Pancreas (tissue), 10 donors: ENCODE measurements at places on chromosomes 5 and 9. TPM values are rescaled to one million over a fixed set of nuclear protein-coding genes. Genes with fewer than 3 reads are reported as not detected.

SOX30 gene
- total RNA-seq: not detected

C9orf43 gene
- 0.32 TPM for total RNA-seq

INSL4 gene
- total RNA-seq: not detected

DNA sequence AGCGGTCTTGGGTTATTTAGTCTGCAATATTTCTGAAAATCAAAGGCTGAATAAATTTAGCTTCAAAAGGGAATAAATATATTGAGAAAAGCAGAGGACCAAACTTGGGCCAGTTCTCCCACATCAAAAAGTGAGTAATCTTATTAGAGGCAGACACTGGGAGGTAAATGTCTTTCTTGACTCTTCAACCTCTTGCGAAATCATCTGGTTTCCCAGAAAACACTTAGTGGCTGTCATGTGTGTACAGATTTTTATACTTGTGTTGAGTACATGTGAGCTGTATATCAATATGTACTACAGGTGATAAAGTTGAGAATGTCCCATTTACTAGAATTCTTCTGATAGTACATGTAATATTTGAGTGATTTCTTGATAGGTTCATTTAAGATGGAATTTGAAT, 454.9 kb downstream of the PRR16 start:
- no peaks in the 10 kb centered on the region for H3K36me3 ChIP-seq
- H3K27me3 ChIP-seq: no peaks in the 10 kb centered on the region
- H3K27ac ChIP-seq: no peak overlapping the region
- H3K4me3 ChIP-seq: no peak overlapping the region
- no peaks in the 10 kb centered on the region for H3K4me1 ChIP-seq

DNA sequence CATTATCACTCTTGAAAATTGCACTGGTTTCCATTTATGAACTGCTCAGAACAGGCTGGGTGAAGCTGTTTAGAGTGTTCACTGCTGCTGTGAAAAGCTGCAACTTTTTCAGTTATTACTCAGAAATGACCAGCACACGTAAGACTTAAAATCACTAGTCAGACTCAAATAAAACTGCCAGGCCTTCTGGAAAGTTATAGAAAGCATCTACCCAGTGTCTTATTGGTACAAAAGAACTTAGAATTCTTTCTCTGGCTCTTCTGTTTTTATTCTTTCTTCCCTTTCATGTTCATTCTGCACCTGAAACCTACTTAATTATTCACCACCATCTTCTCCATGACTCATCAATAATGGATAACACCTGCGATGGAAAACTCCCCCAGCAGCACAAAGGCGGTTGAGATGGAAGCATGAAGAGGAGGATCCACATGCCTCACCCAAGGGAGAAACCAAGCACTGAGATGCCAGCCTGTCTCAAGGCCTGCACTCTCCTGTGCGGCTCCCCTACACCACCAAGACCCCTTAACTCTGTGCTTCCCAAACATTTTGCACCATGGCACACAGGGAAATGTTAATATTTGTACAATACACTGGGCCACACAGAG, 171.9 kb downstream of the ENTREP1 start:
- H3K4me3 ChIP-seq: no peak overlapping the region
- no peaks in the 10 kb centered on the region for H3K27me3 ChIP-seq
- H3K36me3 ChIP-seq: no peaks in the 10 kb centered on the region
- H3K27ac ChIP-seq: no peak overlapping the region
- no peaks in the 10 kb centered on the region for H3K4me1 ChIP-seq

DNA sequence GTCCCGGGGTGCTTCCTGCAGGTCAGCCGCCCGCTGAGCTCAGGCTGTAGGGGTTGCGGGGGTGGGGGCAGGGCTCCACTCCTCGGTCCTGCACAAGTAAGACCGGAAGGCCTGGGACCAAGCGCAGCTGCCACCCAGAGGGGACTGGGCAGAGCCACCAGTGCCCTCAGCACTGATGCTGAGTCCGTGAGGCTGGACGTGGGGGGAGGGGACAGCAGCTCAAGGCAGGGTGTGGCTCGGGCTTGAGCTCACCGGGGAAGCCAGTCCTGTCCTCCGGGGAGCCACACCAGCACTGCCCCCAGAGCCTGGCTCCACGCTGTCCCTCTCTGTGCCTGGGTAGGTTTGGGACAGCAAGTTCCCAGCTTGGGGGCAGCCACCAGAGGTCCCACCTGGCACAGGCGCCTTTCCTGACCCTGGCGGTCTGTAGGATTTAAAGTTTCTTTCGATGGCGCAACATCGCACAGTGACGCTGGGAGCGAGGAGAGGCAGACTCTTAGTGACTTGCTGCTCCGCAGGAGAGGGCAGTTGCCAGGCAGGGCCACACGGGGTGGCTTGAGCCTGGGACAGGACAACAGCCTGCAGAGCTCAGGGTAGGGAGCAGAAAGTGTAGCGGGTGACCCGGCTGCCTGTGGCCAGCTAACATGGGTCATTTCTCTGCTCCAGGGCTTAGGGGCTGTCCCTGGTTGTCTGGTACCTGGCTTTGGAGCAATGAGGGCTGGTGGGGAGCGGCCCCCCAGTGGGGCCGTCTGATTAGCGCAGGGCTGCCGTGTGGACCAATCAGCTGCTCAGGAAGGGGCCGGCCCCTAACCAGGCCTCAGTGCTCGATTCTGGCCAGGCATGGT, 5.7 kb downstream of the LCN1 start:
- H3K4me1 ChIP-seq: no peaks in the 10 kb centered on the region
- no peak for DNase-seq
- H3K36me3 ChIP-seq: no peaks in the 10 kb centered on the region
- H3K4me3 ChIP-seq: no peak overlapping the region

GRCh38 chr9:89621031-89621430, 16.2 kb downstream of the GADD45G start:
- H3K36me3 ChIP-seq: no peaks in the 10 kb centered on the region
- H3K4me1 ChIP-seq: peaks cover 35% of the 10 kb centered on the region
- no peak overlapping the region for H3K4me3 ChIP-seq
- DNase-seq: peak; percentile 16

DNA sequence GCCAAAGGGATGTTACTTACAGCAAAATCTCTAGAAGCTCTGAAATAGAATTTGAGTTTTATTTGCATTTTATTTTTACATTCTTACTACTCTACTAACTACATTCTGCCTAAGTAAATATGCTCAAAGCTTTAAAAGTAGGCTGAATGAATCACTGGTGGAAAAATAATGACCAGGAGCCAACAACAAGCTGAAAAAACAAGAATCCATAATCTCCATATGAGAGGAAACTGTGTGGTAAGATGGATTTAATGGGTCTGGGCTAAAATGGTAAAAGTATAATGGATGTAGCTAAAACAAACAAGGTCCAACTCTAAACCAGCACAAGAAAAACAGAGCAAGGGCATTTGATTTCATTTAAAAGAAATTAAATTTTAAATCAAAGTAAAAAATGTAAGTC, 525.8 kb upstream of the FTMT start:
- no peaks in the 10 kb centered on the region for H3K27me3 ChIP-seq
- no peak for DNase-seq
- H3K36me3 ChIP-seq: no peaks in the 10 kb centered on the region
- no peak overlapping the region for H3K4me3 ChIP-seq
- no peak overlapping the region for H3K27ac ChIP-seq

DNA sequence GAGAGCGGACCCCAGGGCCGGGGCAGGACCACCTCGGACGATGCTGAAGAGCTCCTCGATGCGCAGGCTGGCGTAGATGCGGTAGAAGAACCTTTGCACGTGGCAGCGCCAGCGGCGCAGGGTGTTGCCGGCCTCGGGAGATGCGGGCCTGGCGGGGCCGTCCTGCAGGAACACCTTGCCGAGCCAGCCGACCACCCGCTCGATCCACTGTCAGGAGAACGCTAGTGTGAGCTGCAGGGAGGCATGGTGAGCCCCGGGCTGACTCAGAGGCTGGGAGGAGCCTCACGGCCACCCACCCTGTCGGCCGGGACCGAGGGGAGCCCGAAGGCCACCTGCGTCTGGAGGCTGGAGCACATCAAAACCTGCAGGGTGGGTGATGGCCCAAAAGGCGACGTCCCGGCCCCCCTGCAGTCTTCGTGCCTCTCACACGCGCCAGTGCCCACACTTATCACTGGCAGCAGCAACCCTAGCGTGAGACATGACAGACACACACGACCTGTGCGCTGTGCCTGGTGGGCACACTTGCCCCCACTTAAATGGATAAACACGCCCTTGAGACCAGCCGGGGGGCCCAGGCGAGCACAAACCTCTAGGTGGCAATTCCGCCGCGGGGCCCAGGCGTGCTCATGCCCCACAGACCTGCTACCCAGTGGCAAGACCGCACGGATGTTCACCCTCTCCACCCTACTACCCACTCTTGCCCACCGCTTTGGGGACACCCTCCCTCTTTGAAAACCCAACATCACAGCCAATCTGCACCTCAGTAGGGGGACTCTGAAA, 3.3 kb downstream of the ANAPC2 start:
- peaks cover 19% of the 10 kb centered on the region for H3K4me1 ChIP-seq
- no peak overlapping the region for H3K4me3 ChIP-seq
- H3K36me3 ChIP-seq: no peaks in the 10 kb centered on the region
- H3K27ac ChIP-seq: no peak overlapping the region
- no peaks in the 10 kb centered on the region for H3K27me3 ChIP-seq

- H3K27ac ChIP-seq: no peak overlapping the region
- DNase-seq: no peak
- H3K4me3 ChIP-seq: no peak overlapping the region
- H3K4me1 ChIP-seq: no peaks in the 10 kb centered on the region
- no peaks in the 10 kb centered on the region for H3K36me3 ChIP-seq
Measured at GRCh38 chr9:133290751-133291302, 15.8 kb upstream of the ABO start.

DNA sequence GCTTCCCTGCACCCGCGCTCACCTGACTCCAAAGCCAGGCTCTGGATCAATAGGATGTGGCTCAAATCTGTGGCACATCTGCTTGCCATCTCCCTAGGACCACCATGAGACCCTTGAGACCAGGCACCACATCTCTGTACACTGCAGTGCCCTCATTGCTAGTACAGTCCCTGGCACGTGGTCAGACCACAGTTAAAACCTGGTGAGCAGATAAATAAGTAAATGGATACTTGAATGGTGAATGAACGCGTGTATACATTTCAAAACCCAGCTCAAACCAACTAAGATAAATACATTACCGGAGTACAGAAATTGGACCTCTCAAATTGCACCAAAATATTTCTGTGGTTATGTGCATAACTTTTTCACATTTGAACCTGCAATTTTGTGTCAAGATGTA, 221.2 kb upstream of the IRX4 start:
- no peaks in the 10 kb centered on the region for H3K27me3 ChIP-seq
- H3K4me1 ChIP-seq: no peaks in the 10 kb centered on the region
- DNase-seq: no peak
- H3K27ac ChIP-seq: no peak overlapping the region
- no peaks in the 10 kb centered on the region for H3K36me3 ChIP-seq
- H3K4me3 ChIP-seq: no peak overlapping the region

GRCh38 chr5:32360906-32361305, 48.2 kb upstream of the MTMR12 start:
- H3K4me3 ChIP-seq: no peak overlapping the region
- DNase-seq: no peak
- H3K4me1 ChIP-seq: no peaks in the 10 kb centered on the region
- no peaks in the 10 kb centered on the region for H3K27me3 ChIP-seq
- H3K27ac ChIP-seq: no peak overlapping the region
- no peaks in the 10 kb centered on the region for H3K36me3 ChIP-seq

DNA sequence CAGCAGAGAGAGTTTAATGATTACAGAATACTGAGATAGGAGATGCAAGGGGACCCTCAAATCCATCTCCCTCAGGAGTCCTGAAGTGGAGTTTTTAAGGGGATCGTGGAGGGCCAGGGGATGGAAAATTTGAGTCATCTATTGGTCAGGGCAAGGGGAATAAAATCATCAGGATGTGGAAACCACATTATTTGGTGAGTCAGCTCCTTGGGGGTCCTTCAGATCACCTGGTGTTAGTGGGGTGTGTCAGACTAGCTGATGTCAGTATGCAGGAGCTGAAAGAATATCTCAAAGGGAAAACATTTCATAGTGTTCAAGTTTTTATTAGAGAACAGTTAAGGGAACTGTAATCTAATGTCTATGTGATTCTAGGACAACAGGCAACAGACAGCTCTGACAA, 183.0 kb upstream of the FTMT start:
- no peaks in the 10 kb centered on the region for H3K27me3 ChIP-seq
- H3K36me3 ChIP-seq: no peaks in the 10 kb centered on the region
- no peak for DNase-seq
- H3K4me3 ChIP-seq: no peak overlapping the region
- no peaks in the 10 kb centered on the region for H3K4me1 ChIP-seq

DNA sequence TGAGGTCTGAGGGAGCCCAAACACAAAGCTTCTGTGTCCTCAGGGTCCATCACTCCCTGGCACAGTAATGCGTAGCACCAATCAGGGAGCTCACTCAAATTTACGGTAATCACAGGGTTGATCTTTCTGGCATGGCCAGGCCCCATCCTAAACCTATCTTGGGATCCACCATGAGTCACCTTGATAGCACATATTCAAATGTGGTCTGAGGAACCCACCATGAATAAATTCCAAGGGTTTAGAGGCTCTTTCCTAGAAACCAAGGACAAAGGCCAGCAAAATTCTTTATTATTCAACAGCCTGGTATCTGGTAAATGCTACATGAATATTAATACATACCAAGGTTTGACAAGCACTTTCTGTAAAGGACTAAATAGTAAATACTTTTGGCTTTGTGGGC, 254.5 kb downstream of the TLR4 start:
- no peaks in the 10 kb centered on the region for H3K36me3 ChIP-seq
- no peaks in the 10 kb centered on the region for H3K4me1 ChIP-seq
- H3K27me3 ChIP-seq: no peaks in the 10 kb centered on the region
- no peak for DNase-seq
- no peak overlapping the region for H3K27ac ChIP-seq

DNA sequence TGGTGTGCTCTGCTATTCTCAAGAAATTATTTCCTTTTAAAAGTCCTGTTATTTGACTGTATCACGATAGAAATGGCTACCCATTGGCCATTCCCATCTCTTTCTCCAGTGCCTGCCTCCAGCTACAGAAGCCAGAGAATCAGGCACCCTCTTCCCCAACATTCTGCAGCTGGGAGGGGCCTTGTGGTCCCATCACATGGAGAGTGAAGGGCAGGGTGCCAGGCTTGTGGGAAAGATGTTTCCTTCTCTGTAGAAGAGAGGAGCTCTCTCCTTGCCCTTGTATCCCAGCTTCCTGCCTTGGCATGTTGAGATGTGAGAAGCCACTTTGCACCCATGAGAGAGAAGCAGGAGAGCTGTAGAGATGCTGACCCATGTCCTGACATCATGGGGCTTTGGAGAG, 465.0 kb downstream of the MTRR start:
- H3K36me3 ChIP-seq: no peaks in the 10 kb centered on the region
- no peak overlapping the region for H3K4me3 ChIP-seq
- H3K27me3 ChIP-seq: no peaks in the 10 kb centered on the region
- no peaks in the 10 kb centered on the region for H3K4me1 ChIP-seq
- H3K27ac ChIP-seq: no peak overlapping the region
- DNase-seq: no peak

- H3K4me3 ChIP-seq: peak overlapping the region; percentile 68
- peak overlapping the region; percentile 75 for H3K27ac ChIP-seq
- peaks cover 10% of the 10 kb centered on the region for H3K36me3 ChIP-seq
- no peaks in the 10 kb centered on the region for H3K27me3 ChIP-seq
- peaks cover 8% of the 10 kb centered on the region for H3K4me1 ChIP-seq
Measured at GRCh38 chr9:35749515-35750255, 598 bp downstream of the RGP1 start.

GRCh38 chr9:33227008-33227398, 13.0 kb upstream of the SPINK4 start:
- no peak overlapping the region for H3K27ac ChIP-seq
- no peak overlapping the region for H3K4me3 ChIP-seq
- H3K4me1 ChIP-seq: no peaks in the 10 kb centered on the region
- H3K27me3 ChIP-seq: no peaks in the 10 kb centered on the region
- DNase-seq: no peak

GRCh38 chr5:170380361-170380951, 8.7 kb downstream of the KCNMB1 start:
- H3K27me3 ChIP-seq: no peaks in the 10 kb centered on the region
- no peak overlapping the region for H3K27ac ChIP-seq
- no peaks in the 10 kb centered on the region for H3K36me3 ChIP-seq
- H3K4me1 ChIP-seq: no peaks in the 10 kb centered on the region
